ENCODE measurements at places on chromosomes 5 and 9. TPM values are rescaled to one million over a fixed set of nuclear protein-coding genes. Genes with fewer than 3 reads are reported as not detected.

DNA sequence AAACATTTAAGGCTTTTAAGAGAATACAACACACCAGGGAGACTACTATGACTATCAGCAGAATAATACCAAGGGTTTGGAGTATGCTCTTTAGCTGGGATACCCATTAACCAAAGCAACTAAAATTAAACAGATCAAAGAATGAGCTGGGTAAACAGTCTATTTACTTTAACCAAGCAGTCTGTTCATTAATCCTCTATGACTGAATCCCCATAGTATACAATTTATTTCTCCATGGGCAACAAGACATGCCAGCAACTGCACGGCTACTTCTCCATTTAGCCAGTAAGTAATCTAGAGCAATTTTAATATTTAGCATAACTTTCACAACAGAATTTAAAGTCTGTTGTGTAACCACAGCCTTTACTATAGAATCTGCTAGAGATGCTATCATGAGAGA is 77.6 kb downstream of the CDO1 start:
- no peak for DNase-seq

DNA sequence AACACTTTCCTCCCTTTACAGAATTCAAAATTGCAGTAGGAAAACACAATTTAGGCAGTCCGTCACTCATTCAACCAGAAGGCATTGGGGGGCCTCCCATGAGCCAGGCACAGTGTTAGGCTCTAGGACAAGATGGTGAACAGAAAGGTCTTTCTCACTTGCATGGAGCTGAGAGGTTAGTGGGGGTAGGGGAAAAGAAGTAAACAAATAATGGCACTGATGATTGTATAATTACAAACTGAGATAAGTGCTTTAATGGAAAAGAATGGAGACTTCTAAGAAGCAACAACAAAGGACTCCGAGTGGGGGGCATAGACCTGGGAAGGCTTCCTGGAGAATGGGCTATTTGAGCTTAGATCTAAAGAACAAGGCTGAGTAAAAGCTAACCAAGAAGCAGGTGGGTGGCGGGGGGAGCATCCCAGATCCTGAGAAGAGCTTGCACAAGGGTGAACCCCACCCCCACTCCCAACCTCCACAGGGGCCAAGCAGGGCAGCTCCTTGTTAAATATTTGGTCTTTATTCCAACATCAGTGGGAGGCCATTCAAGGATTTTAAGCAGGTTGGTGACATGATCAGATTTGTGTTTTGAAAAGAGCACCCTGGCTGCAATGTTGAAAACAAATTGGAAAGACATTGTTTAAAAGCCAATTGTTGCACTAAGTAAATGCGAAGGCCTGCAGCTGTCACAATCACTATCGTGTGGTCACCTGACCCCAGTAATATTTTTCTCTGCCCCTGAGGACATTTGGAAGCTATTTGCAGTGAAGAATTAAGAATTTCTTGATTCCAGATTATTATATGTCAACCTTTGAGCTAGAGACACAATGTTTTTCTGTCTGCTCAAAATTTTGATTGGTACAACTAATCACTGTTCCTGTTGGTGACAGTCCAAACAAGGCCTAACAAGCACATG is 73.9 kb upstream of the EFNA5 start:
- DNase-seq, result no peak

- DNase-seq, result peak; percentile 73
Measured at GRCh38 chr9:129584136-129584535, 36.8 kb downstream of the C9orf50 start.

DNA sequence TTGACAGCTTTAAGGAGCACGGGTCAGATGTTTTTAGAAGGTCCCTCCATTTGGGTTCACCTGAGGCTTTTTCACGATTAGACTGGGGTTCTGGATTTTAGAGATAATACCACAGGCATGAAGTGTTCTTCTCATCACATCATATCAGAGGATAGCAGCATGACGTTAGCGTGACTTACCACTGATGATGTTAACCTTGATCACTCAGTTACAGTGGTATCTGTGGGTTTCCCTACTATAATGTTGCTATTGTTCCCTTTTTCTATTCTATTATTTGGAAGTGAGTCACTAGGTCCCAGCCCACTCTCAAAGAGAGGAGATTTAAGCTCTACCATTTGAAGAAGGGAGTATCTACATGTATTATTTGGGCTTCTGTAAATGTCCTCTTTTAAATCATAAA is 300.0 kb downstream of the MAST4 start:
- no peak for DNase-seq

DNA sequence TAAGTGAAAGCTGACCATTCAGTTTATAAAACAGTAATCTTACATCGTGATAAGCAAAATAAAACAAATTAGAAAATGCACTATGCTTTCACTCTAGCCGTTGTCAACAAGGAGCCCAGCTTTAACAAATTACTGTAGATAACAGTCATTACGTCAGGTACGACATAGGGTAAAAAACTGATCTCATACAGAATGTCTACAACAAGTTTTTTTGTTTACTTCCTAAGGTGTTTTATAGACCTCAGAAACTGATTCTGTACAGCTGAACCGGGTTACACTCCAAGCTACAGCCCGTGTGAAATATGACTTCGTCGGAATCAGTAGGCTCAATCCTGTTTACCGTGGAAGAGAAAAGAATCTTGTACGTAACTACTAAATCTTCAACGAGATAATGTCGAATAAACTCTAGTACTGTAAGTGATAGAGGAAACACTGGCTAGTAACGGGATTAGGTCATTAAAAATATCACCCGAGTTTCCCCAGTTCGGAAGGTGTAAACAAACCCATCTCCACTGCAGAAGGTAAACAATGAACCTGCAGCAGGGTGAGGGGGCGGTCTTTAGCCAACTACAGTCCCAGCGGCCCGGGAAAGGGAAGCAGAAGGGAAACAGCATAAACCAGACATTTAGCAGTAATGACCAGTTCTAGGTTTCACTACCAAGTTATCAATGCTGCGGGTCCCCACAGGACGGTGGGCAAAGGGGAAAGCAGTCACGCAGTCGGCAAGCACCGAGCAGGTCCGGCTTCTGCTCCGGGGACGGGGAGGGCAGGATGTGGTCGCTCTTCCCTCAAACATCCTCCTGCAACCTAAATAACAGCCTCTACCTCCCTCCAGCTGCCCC is 1.1 kb downstream of the RICTOR start:
- no peak for DNase-seq

The NDUFA8 gene
- 169 TPM for total RNA-seq

The FSTL4 gene
- total RNA-seq, result not detected

All from right atrium auricular region (tissue), 2 donors.